ENCODE measurements at places on chromosomes 11 and 22. TPM values are rescaled to one million over a fixed set of nuclear protein-coding genes. Genes with fewer than 3 reads are reported as not detected.
A peak's percentile ranks its signal among the peaks of the same experiment; 100 is the strongest.

Gene IGSF9B
- polyA plus RNA-seq = not detected

- no peaks in the 10 kb centered on the region for H3K27me3 ChIP-seq
- no peak overlapping the region for H3K4me3 ChIP-seq
- peaks cover 9% of the 10 kb centered on the region for H3K36me3 ChIP-seq
- H3K27ac ChIP-seq = no peak overlapping the region
- DNase-seq = peak; percentile 53
Measured at GRCh38 chr11:47272706-47273105, 2.8 kb downstream of the MADD start.

Gene BDNF
- polyA plus RNA-seq = 58.1 TPM

DNA sequence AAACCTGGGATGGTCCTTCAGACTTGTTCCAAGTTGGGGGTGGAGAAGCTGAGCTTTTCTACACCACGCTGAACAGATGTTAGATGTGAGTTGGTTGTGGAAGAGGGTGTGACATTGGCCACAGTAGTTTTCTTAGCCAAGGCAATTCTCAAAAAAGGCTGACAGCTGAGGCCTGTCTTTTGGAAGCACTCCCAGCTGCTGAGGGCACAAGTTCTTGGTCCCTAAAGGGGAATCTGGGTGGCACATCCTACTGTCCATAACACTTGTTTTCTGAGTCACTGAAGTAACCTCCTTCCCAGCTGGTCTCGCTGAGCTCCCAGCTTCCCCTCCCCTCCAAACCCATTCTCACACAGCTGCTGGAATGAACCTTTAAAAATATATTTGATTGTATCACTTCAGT is 375.7 kb upstream of the KIRREL3 start:
- H3K4me3 ChIP-seq = no peak overlapping the region
- no peaks in the 10 kb centered on the region for H3K36me3 ChIP-seq
- no peak overlapping the region for H3K27ac ChIP-seq

Gene UPK2
- polyA plus RNA-seq = 0.27 TPM

Gene BRSK2
- not detected for polyA plus RNA-seq

Gene MYRF
- 0.16 TPM for polyA plus RNA-seq

DNA sequence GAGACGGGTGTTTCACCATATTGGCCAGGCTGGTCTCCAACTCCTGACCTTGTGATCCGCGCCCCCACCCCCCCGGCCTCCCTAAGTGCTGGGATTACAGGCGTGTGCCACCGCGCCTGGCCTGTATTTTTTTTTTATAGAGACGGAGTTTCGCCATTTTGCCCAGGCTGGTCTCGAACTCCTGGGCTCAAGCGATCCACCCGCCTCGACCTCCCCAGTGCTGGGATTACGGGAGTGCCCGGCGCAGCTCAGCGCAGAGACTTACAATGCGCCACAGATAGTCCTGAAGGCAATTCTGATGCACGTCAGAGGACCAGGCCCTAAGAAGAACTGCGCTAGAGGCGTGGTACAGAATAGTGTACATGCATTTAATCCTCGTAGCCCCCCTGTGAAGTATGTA is 587 bp upstream of the VPS51 start:
- DNase-seq = no peak
- peaks cover 7% of the 10 kb centered on the region for H3K4me1 ChIP-seq
- peak overlapping the region; percentile 93 for H3K4me3 ChIP-seq
- 0 out of 2 replicates have a peak, but pooled peaks cover 4% of the 10 kb centered on the region for H3K36me3 ChIP-seq

DNA sequence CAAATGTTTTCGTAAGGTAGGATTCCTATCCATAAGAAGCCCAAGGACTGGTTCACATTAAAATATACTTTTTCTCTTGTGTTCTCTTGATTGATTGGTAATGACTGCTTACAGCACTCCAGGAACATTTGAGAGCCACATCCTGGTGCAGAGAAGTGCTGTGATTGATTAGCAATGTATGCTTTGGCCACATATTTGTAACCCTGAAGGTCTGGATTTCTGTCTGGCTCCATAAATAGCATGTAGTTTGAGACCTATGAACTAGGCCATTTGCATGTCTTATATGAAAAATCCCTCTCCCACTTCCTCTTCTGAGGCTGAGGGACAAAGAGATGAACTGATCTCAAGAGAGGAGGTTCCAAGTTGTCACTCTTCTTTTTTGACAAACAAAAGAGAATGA is 49.3 kb upstream of the CD44 start:
- no peak for DNase-seq
- peaks cover 16% of the 10 kb centered on the region for H3K4me1 ChIP-seq
- H3K4me3 ChIP-seq = no peak overlapping the region
- H3K27me3 ChIP-seq = no peaks in the 10 kb centered on the region

Gene MICALL1
- polyA plus RNA-seq = 8.0 TPM

- peaks cover 39% of the 10 kb centered on the region for H3K4me1 ChIP-seq
- DNase-seq = no peak
- no peaks in the 10 kb centered on the region for H3K36me3 ChIP-seq
Measured at GRCh38 chr11:119795690-119796089, 66.7 kb upstream of the NECTIN1 start.

GRCh38 chr11:6251120-6251733 is 8.4 kb upstream of the CCKBR start:
- H3K27ac ChIP-seq = no peak overlapping the region
- H3K27me3 ChIP-seq = peaks cover 4% of the 10 kb centered on the region
- no peak overlapping the region for H3K4me3 ChIP-seq
- H3K36me3 ChIP-seq = no peaks in the 10 kb centered on the region
- peaks cover 24% of the 10 kb centered on the region for H3K4me1 ChIP-seq
- peak; percentile 80 for DNase-seq

DNA sequence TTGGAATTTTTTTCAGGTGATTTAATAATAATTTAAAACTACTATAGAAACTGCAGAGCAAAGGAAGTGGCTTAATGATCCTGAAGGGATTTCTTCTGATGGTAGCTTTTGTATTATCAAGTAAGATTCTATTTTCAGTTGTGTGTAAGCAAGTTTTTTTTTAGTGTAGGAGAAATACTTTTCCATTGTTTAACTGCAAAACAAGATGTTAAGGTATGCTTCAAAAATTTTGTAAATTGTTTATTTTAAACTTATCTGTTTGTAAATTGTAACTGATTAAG is 3.4 kb downstream of the MALAT1 start:
- H3K36me3 ChIP-seq = peaks cover 75% of the 10 kb centered on the region
- peak overlapping the region; percentile 98 for H3K4me3 ChIP-seq
- H3K27ac ChIP-seq = peak overlapping the region; percentile 100

- peak; percentile 59 for DNase-seq
- H3K36me3 ChIP-seq = peaks cover 28% of the 10 kb centered on the region
- H3K4me3 ChIP-seq = peak overlapping the region; percentile 81
- peaks cover 9% of the 10 kb centered on the region for H3K4me1 ChIP-seq
- H3K27me3 ChIP-seq = no peaks in the 10 kb centered on the region
Measured at GRCh38 chr22:46336119-46337078, 885 bp downstream of the TRMU start.

- no peaks in the 10 kb centered on the region for H3K27me3 ChIP-seq
- no peak overlapping the region for H3K27ac ChIP-seq
- DNase-seq = peak; percentile 77
- H3K36me3 ChIP-seq = no peaks in the 10 kb centered on the region
Measured at GRCh38 chr11:76577226-76577920, 93.2 kb downstream of the LRRC32 start.

- peak; percentile 56 for DNase-seq
- peaks cover 38% of the 10 kb centered on the region for H3K4me1 ChIP-seq
- H3K27me3 ChIP-seq = no peaks in the 10 kb centered on the region
- H3K4me3 ChIP-seq = no peak overlapping the region
- no peak overlapping the region for H3K27ac ChIP-seq
Measured at GRCh38 chr11:83008581-83008923, 63.1 kb downstream of the RAB30 start.

Gene MUC15
- 0.06 TPM for polyA plus RNA-seq

GRCh38 chr11:134862587-134863195 is 450.6 kb upstream of the B3GAT1 start:
- H3K27me3 ChIP-seq = 0 out of 2 replicates have a peak, but pooled peaks cover 2% of the 10 kb centered on the region
- H3K4me1 ChIP-seq = no peaks in the 10 kb centered on the region
- no peak overlapping the region for H3K27ac ChIP-seq

- DNase-seq = peak; percentile 4
- H3K4me3 ChIP-seq = peak overlapping the region; percentile 4
- no peak overlapping the region for H3K27ac ChIP-seq
- peaks cover 5% of the 10 kb centered on the region for H3K4me1 ChIP-seq
Measured at GRCh38 chr11:123362941-123363340, 67.1 kb upstream of the GRAMD1B start.

Gene MISFA
- 1.8 TPM for polyA plus RNA-seq

- H3K27ac ChIP-seq = peak overlapping the region; percentile 79
- H3K27me3 ChIP-seq = no peaks in the 10 kb centered on the region
- peaks cover 38% of the 10 kb centered on the region for H3K4me1 ChIP-seq
- H3K4me3 ChIP-seq = peak overlapping the region; percentile 33
- no peaks in the 10 kb centered on the region for H3K36me3 ChIP-seq
- peak; percentile 99 for DNase-seq
Measured at GRCh38 chr11:19679952-19680828, 32.4 kb upstream of the NAV2 start.

DNA sequence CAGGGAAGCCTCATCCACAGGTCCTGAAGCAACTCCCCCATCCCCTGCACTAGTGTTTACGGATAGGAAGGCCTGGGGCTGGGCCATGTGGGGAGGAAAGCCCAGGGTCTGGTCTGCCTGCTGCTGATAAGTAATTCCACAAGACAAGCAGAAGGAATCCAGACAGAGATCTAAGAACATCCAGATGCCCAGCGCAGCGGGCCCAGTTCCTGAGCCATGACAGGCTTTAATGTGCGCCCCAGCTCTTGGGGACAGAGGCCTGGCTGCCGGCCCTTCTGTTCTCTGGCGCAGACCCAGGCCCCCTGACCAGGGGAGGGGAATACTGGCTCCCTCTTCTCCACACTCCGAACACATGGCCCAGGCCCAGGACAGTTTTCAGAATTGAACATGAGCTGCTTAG is 28.8 kb upstream of the ETS1 start:
- peaks cover 10% of the 10 kb centered on the region for H3K4me1 ChIP-seq
- no peak overlapping the region for H3K27ac ChIP-seq
- H3K36me3 ChIP-seq = no peaks in the 10 kb centered on the region
- no peak for DNase-seq
- 0 out of 2 replicates have a peak, but pooled peaks cover 5% of the 10 kb centered on the region for H3K27me3 ChIP-seq
